ENCODE measurements at places on chromosomes 7 and 10. TPM values are rescaled to one million over a fixed set of nuclear protein-coding genes. Genes with fewer than 3 reads are reported as not detected.

Gene LAMB4
- 0.90 TPM for total RNA-seq

Gene GPR158
- total RNA-seq = 0.69 TPM

Gene CCDC172
- total RNA-seq = not detected

Gene ARID5B
- 52.5 TPM for total RNA-seq

Gene SLC16A12
- 4.2 TPM for total RNA-seq

Gene PAX2
- not detected for total RNA-seq

DNA sequence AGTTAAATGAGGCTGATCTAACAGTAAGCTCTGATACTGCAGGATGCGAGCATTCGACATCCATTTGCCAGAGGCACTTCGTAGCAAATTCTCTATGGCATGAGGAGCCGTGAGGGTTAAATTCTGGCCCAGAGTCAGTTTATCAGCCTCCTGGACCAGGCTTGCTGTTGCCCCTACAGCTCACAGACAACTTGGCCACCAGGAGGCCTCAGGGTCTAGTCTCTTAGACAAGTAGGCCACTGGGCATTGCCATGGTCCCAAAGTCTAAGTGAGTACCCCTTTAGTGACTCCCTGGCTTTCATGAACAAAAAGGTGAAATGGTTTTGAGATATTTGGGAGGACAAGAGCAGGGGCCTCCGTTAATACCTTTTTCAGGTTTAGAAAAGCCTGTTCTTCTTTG lies 178.0 kb upstream of the MBL2 start:
- DNase-seq = no peak

- no peak for DNase-seq
Measured at GRCh38 chr10:121078672-121079102, 227.5 kb downstream of the WDR11 start.

GRCh38 chr10:110376767-110377160 lies 72.0 kb upstream of the SMNDC1 start:
- no peak for DNase-seq

DNA sequence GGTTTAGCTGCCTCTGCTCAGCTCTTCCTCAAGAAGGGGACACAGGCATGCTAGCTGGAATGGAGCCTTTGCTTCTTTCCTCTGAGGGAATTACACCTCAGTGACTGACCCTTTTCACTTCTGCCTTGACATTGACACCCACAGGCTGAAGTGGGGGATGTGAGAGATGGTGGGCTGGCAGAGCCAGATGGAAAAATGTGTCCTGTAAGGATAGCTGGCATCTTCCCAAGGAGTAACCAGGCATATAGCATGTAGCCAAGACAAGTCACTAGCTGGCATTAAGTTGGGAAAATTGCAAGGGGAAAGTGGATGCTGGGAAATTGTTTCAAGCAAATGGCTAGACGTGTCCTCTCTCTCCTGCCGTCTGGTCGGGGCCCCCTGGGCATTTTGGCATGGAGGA lies 19.9 kb downstream of the STMP1 start:
- DNase-seq = no peak

DNA sequence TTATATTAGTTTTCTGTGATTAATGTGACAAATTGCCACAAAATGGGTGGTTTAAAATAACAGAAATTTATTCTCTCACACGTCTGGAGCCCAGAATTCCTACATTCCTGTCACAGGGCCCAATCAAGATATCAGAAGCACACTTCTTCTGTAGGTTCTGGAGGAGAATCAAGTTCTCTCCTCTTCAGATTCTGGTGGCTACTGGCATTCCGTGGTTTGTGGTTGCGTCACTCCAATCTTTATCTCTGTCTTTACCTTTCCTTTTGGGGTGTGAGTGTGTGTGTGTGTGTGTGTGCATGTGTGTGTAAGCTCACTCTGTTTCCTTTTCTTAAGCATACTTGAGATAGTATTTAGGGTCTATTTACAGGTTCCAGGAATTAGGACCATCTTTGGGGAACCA lies 115.5 kb upstream of the DKK1 start:
- no peak for DNase-seq

DNA sequence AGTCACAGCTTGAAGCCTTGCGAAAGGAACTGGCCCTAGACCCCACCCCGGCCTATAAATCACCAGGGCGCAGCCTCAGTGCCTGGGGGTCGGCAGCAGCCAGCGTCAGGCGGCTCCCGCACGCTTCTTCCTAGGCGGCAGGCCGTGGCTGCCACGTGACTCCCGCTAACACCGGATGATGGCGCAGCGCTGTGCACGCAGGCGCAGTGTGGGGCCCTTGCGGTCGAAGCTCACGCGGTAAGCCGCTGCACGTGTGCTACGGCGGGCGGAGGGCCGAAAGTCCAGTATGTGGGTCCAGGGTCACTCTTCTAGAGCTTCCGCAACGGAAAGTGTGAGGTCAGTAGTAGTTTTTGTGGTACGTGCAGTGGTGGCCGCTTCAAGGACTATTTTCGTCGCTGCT lies at the start of gene STK31:
Gene STK31 (plus strand): TSS at position 220 of the 400 bp plus-strand sequence. CDS start 67 bp downstream, at position 287.
- DNase-seq = no peak

DNA sequence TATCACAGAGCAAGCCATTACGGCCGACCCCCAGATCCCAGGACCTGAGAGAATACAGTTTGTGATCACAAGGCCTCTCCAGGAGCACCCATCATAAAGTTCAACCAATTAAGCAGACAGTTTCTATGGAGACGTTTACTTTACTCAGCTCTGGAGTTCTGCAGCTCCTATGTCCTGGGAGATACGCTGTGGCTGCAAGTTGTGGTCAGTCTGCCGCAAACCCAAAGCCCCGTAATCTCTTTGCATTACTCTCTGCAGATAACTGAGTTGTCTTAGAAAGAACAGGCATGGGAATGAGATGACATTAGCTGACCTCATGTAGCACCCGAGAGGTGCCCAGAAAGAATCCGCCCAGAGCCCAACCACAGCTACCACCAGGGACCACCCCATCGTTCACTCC lies 305.1 kb downstream of the FGFR2 start:
- DNase-seq = no peak

DNA sequence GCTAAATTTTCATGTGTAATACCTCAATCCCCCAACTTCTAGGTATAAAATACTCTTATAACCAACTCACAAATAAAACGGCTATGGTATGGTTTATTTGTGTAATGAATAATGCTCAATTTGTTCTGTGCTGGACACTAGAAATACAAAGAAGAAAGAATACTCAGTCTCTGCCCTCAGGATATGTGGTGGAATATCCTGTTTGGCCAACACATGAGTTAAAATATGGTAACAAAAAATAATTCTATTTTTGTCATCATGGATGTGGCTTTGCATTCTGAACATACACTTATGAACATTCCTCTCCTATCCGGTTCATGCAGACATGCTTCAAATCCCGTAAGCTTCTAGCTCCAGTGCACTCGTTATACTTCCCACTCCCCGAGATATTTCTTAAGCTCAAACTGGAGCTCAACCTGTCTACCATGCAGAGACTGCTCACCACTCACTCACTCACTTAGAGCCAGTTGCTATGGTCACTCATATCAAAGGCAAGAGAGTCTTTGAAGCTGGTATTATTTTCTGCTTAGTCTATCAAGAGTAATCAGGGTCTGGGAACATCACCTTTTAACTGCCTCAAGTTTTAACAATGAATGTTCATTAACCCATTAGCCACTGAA lies 53.8 kb upstream of the SLC16A12 start:
- DNase-seq = no peak

GRCh38 chr10:2917926-2918325 lies 149.4 kb upstream of the PFKP start:
- no peak for DNase-seq

- DNase-seq = no peak
Measured at GRCh38 chr10:77944519-77944918, 18.0 kb upstream of the DLG5 start.

DNA sequence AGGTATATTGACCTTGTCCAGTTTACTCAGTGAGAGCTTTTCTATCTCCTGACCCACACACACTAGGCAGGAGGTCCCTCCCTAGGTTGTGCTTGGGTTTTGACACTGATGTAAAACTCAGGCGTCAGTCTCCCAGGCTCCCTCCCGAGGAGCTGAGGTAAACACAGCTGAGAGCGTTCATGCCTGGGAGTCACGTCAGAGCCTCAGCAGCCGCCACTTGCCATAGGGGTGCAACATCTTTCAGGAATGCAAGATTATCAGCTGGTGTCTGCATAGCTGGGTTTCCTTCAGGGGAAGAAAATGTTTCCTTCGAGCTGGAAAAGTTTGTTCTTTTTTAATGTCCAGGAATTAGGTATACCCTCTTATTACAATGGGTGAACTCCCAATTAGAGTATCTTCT lies 70.6 kb downstream of the FGFR2 start:
- DNase-seq = no peak

DNA sequence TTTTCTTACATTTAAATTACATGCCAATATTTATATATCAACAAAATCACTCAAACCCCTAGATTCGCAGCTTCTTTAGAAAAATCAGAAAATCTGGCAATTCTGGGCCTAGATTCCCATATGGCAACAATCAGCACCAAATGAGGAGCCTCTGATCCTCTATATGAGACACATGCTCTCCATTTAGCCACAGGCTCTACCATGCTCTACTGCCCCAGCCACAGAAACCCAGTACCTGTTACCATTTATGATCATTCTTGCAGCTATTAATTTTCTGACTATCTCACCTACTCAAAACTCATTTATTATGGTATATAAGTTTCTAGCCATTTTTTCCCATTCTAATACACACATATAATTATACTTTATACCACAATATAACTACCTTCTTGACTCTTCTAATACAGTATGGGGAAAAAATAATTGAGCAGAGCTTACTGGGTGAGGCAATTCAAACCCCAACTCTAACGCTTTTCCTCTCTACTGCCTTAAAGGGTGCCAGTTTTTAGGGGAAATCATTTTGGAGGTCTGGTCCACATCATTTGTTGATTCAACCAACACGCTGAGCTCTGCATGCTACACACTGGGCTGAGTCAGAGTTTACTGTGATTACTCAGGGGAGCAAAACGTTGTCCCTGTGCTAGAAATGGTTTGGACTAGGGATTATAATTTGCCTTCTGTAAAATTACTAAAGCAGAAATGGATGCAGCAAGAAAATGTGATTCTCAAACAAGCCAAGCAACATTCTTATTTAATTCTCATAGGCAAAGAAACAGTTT lies 11.6 kb downstream of the PDLIM1 start:
- no peak for DNase-seq

DNA sequence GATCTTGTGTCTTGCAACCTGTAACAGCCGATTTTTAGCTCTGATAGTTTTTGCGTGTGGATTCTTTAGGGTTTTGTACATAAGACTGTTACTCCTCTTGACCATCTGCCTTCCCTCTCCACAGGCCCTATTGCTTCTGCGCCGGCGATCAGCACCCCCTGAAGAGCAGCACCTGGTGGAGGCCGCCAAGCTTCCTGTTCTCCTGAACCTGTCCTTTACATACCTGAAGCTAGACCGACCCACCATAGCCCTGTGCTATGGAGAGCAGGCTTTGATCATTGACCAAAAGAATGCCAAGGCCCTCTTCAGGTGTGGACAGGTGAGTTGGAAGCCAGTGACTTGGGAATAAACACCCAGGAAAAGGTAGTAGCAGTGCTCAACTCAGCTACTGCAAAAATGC lies 12.6 kb downstream of the FKBP6 start:
- no peak for DNase-seq

DNA sequence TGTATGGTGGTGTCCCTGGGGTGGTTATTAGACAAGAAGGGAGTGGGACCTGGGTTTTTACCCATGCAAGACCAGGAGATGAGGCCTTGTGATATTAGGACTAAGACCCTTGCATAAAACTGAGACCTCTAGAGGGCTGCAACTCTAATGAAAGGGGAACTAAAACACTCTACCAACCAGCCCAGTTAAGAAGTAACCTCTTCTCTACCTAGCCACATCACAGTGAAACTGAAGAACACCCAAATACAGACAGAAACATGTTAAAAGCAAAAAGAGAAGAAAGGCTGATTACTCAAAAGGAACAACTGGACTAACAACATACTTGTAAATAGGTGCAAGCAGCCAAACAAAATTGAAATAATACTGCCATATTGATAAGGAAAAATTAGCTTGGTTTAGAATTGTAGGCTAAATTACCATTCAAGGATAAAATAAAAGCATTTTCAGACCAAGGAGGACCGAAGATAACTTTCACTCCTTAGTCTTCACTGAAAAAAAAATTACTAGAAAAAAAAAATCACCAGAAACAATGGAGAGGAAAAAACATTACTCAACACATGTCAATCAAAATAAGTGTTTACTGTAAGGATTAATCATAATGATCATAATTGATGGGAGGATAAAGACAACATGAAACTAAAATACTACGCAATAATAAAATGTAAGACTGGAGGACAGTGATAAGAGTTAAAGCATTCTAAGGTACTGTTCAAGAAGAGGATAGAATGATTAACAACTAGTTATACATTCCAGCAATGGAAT lies 27.6 kb downstream of the ERLIN1 start:
- DNase-seq = no peak

DNA sequence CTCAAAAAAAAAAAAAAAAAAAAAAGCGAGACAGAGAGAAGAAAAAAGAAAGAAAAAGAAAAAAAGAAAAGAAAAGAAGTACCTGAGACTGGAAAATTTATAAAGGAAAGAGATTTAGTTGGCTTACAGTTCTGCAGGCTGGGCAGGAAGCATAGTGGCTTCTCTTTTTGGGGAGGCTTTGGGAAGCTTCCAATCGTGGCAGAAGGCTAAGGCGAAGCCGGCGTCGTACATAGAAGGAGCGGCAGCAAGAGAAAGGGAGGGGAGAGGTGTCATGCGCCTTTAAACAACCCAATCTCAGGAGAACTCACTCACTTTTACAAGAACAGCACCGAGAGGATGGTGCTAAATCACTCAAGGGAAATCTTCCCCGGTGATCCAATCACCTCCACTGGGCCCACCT lies 272.1 kb upstream of the FOXK1 start:
- DNase-seq = no peak

DNA sequence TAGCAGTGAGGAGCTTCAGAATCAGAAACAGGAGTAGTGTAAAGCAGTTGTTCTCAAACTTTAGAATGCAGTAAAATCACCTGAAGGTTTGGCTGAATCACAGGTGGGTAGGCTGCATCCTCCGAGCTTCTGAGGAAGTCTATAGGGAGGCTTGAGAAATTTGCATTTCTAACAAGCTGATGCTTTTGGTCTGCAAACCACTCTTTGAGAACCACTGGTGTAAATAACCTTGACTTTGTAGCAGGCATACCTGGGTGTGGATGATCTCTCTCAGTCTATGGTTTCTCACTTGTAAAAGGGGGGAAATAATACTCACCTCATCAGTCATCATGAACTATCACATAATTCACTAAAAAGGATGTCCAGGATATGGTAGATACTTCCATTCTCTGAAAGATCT lies 118.1 kb downstream of the SRI start:
- no peak for DNase-seq

- DNase-seq = no peak
Measured at GRCh38 chr10:119501690-119502089, 40.8 kb downstream of the RGS10 start.

GRCh38 chr7:25289518-25289917 lies 61.2 kb upstream of the NPVF start:
- DNase-seq = no peak
